HCT116 (cell line): ENCODE measurements at places on chromosomes 1 and 21. TPM values are rescaled to one million over a fixed set of nuclear protein-coding genes. Genes with fewer than 3 reads are reported as not detected.
A peak's percentile ranks its signal among the peaks of the same experiment; 100 is the strongest.

Gene TAL1
- 0.05 TPM for total RNA-seq

Gene INSRR
- not detected for total RNA-seq

Gene SPRR1A
- total RNA-seq, result not detected

DNA sequence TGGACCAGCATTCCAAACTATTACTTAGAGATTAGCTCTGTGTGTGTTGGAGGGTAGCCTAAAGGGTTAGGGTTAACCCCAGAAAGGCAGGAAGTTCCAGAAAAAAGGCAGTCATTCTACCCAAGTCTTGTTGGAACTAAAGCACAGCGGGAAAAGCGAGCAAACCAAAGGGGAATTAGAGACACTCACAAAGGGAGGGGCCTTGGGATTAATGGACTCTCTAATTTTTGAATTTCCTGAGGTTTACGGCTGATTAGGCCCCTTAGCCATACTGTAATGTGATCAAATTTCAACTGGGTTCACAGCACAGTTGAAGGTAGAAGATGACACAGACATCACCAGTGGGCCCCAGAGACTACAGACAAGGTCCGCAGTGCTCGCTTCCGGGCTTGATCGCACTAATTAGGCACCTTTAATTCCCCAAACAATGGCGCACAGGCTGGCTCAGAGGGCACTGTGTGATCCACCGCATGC lies 28.3 kb downstream of the CAPZB start:
- DNase-seq, result no peak

GRCh38 chr21:19246018-19246417 lies 842.4 kb upstream of the TMPRSS15 start:
- no peak for DNase-seq

DNA sequence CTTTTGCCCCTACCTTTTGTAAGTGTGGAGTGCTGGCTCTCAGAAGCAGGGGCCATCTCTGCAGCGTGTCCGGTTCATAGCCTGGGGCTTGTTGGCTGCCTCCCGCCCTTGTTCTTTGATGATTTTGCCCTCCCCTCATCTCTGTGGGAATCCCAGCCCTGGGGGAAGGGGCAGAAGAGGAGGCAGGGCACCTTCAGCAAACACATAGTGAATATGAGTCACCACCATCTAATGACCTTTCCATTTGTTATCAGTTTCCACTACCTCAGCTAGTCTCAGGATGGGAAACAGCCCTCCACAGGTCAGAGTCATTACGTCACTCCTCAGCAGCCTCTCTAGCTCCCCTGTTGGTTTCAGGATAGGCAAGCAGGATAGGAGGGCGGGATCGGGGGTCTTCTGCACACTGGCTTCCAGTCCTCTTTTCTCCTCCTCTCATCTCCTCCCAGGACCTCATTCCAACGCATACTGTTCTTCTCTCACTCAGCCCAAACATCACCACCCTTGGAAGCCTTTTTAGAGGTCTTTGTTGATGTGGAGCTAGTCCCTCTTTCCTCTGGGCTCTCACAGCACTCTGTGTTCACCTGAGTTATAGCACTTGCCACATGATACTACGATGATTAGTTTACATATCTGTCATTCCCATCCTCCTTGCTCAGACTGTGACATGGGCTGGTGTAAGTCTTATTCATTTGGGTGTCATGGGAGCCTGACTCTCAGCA lies 15.8 kb downstream of the GADD45A start:
- peak; percentile 93 for DNase-seq

- no peak for DNase-seq
Observed at GRCh38 chr1:47529520-47530098, 91.8 kb downstream of the FOXD2 start.

GRCh38 chr1:119220991-119221390 lies 80.5 kb upstream of the WARS2 start:
- DNase-seq, result no peak

DNA sequence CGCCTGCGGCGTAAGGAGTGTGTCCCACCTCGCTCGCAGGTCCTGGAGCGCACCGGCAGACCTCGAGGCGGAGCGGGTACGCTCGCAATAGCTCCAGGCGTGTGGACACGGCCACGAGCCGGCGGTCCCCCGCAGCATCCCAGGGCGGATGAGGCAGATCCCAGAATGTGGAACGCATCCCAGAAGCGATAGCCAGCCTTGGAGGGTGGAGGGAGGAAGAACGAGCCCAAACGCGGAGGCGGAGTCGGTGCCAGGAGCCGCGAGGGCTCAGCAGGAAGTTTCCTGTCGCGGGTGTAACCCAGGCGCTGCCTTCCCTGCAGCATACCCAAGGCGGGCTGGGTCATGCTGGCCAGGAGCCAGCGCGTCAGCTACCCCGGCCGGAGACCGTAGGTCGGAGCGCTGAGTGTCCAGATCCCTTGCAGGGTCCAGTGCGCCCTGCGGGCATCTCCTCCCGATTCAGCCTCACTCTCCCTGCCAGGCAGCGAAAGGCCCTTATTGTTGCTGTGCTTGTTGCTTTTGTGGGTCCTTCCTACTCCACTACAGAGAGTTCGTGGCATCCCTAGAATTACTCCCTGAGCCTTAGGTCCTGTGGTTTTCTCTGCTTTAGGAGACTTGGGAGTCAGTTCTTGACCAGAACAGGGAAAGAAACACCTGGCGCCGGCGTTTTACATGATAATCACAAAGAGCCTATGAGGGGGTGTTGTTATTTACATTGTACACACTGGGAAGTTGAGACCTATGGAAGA lies 27.7 kb downstream of the STYXL2 start:
- DNase-seq, result peak; percentile 18

DNA sequence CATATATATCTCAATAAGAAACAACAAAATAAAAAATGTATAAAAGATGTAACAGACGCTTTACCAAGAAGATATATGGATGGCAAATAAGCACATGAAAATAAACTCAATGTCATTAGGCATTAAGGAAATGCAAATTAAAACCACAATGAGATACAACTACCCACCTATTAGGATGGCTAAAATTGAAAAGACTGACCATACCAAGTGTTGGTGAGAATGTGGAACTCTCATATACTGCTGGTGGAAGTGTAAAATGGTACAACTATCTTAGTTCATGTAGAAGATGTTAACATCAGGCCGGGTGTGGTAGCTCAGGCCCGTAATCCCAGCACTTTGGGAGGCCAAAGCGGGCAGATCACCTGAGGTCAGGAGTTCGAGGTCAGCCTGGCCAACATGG lies 42.3 kb upstream of the TTC22 start:
- no peak for DNase-seq

DNA sequence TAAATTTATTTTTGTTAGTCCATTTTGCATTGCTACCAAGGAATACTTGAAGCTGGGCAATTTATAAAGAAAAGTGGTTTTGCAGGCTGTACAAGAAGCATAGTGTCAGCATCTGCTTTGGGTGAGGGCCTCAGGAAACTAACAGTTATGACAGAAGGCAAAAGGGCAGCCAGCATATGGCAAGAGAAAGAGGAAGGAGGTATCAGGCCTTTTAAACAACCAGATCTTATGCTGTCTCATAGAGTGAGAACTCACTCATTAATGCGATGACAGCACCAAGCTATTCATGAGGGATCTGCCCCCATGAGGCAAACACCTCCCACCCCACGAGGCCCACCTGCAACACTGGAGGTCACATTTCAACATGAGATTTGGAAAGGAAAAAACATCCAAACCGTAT lies 898.4 kb downstream of the KCNT2 start:
- DNase-seq, result no peak

DNA sequence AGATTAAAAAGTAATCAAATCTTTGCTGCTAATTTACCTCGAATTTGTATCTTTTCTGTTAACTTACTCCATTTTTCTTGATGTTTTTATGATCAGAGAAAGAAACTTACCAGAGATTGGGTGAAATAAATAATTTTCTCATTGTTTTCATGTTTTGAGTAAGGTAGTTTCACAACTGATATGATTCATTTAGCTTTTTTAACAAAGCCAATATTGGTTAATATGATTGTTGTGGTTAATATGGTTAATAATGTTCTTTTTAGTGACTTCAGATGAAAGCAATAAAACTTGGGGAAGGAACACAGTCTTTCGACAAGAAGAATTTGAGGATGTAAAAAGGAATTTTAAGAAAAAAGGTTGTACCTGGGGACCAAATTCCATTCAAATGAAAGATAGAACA lies 48.1 kb downstream of the MAP3K21 start:
- no peak for DNase-seq

- no peak for DNase-seq
Observed at GRCh38 chr1:85438353-85438752, 26.6 kb downstream of the DDAH1 start.

Gene VPS45
- total RNA-seq, result 28.1 TPM

- no peak for DNase-seq
Observed at GRCh38 chr1:109959974-109960744, 24.4 kb upstream of the AHCYL1 start.

- no peak for DNase-seq
Observed at GRCh38 chr1:9996624-9997582, at the start of gene RBP7. RBP7 (plus strand) TSS chr1:9997228; CDS start chr1:9997259, 31 bp downstream.

DNA sequence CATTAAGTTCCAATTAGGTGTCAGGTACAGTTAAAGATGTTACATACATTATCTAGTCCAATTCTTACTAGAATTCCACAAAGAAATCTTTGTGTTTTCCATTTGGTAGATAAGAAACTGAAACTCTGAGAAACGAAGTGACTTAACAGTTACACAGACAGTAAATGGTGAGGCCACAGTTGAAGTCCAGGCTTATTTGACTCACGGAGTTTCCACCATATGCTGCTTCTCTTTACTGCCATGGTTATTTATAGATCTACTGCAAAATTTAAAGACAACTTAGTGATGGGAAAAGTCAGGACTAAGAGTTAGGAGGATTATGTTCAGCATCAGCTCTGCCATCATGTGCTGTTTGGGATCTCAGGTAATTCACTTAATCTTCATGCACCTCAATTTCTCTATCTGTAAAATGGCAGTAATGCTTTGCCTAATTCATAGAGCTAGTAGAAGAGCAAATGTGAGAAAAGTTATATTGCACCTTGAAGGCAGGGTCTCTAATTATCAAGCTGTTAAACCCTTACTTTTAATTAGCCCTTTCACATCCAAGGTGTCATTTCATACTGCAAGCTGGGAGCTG lies 26.2 kb upstream of the SAMSN1 start:
- DNase-seq, result no peak

DNA sequence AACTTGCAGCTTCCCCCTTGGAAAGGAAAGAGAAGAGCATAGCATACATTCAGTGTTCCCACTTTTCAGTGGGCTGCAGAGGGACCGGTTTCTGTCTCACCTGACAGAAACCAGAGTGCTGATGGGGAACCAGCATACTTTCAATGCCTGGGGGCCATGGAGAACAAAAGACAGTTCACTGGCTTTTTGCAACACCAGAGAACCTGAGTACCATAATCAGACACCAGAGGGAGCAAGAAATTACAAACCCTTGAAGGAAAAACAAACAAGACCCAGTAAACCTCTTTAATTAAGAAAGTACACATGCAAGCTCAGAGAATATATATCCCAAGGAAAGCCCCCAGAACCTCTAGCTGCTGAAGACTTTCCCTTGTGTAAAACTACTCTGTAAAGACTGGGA lies 51.1 kb downstream of the CSMD2 start:
- peak; percentile 32 for DNase-seq

DNA sequence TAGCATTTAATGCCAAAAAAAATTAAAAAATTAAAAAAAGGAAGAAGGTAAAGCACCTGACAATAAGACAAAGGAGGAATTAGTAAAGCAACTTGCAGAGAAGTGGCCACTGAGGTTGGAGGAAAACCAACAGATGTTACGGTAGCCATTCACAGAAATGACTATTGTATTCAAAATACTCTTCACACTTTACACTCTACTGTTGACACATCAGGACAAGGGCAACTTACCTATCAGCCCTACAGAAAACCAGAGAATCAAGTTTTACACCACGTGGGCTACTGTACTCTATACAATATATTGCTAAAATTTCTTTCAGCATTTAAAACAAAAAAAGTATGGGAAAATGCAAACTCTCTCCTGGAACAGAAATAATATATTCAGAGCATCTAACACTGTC lies 70.0 kb downstream of the EIF4G3 start:
- DNase-seq, result no peak

Gene HORMAD1
- not detected for total RNA-seq

GRCh38 chr1:198416296-198416695 lies 124.2 kb downstream of the ATP6V1G3 start:
- DNase-seq, result no peak

- DNase-seq, result no peak
Observed at GRCh38 chr1:206114692-206115640, 2.2 kb downstream of the AVPR1B start.

GRCh38 chr1:18743233-18743632 lies 112.6 kb downstream of the PAX7 start:
- peak; percentile 12 for DNase-seq

Gene SLAMF7
- 0.34 TPM for total RNA-seq

DNA sequence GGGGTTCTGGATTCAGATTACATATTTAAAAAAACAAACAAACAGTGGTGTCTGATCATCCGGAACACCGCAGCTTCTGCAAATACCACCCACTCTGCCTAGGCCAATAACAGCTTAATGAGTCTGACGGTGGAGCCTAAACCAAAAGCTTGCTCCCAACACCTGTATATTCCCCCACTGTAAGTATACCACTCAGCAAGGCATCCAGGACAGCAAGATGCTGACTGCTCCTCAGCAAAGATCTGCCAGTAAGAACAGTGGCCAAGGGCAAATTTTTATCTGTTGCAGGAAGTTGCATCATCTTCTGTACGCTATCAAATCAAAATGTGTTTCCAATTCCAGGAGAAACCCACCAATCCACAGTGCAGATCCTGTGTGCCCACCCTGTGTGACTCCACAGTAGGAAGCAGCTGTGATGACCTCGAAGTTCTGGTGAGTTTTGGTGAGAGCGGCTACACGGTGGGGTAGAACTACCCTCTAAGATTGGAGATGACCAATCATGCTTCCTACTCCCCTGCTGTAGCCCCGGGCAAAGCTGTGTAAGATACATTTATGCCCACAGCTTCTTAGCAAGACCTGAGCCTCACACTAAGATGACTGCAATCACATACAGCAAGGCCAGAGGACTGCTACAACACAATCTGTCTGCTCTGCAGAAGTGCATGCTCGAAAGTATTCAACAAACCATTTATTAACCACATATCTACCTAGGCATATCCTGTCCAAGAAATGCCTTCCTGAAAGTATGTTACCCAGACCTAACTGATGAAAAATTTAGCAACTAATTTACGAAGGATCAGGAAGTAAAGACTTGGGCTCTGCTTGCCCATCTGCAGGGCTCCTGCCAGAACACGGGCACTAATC lies 30.5 kb downstream of the SIPA1L2 start:
- DNase-seq, result no peak

Gene PLA2G2C
- total RNA-seq, result not detected

- no peak for DNase-seq
Observed at GRCh38 chr1:201639826-201640225, 100.9 kb downstream of the NAV1 start.

DNA sequence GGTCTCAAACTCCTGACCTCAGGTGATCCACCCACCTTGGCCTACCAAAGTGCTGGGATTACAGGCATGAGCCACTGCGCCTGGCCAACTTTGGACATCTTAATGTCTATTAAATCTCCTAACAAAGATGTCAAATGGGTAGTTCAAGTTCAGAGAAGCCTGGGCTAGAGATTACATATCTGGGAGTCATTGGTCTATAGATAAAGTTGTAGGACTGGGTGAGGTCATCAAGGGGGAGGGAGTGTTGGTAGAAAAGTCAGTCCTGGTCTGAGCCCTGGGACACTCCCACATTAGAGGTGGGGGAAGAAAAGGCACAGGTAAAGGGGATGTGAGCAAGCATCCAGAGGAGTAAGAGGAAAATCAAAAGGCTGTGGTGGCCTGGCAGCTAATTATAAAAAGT lies 6.6 kb downstream of the UBIAD1 start:
- DNase-seq, result no peak

- DNase-seq, result no peak
Observed at GRCh38 chr1:240014051-240014450, 77.6 kb upstream of the FMN2 start.

Gene TFF3
- 0.22 TPM for total RNA-seq

Gene PEX19
- 35.9 TPM for total RNA-seq

- DNase-seq, result no peak
Observed at GRCh38 chr21:19013916-19014315, 610.3 kb upstream of the TMPRSS15 start.

Gene HOOK1
- total RNA-seq, result 30.9 TPM
